Activated CD4-positive, alpha-beta T cell treated with anti-CD3 and anti-CD28 coated beads for 1 hour (primary cell): ENCODE measurements at places on chromosomes 12 and 14.

DNA sequence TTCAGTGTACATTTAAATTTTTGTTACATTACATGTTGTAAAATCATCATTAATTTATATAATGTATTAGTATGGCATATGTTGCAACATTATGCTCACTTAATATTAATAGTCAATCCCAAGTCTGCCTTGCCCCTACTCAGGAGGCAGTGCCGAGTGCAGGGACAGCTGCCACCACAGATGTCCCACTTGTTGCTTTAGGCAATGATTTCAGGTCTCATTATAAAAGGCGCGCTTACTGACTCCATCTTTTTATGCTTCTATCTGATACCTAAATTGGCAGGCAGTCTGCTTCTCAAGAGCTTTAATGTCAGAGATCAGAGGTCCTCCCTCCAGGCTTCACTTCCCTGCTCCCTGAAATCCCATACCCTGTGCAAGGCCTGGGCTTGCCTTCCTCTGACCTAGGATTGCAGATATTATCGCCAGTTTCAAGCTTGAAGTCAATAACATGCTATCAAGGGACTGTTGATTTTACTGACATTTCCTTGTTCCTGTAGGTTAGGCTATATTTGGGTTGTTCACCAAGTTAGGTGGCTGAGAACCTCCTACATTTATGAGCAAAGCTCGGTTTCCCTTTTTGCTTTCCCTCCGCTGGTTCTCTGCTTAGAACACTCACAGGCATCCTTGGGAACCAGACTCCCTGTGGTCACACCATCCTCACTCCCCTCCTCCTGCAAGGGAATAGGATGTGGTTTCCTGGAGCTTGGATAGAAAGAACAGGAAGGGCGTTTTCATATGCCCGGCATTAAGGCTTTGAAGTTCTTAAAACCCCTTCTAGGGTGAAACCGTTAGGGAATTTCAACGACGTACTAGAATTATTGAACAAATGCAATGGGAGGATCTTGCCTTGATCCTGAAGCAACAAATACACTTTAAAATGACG, 208.4 kb upstream of the FKBP4 start:
- no peak for DNase-seq

DNA sequence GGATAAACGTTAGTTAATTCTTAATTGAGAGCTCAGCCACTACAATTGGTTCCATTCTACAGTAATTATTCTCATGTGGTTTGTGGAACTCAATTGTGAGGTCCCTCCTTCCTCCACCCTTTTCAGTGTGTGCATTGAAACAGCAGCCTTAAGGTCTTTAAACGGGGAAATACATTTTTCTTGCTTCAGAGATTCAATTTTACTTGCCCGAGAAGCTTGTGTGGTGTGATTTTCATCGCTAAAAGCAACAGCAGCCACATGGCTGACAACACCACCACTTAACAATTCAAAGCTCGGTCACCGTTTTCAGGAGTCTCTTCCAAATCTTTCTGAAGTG, 733 bp upstream of the PPFIBP1 start:
- no peak for DNase-seq

DNA sequence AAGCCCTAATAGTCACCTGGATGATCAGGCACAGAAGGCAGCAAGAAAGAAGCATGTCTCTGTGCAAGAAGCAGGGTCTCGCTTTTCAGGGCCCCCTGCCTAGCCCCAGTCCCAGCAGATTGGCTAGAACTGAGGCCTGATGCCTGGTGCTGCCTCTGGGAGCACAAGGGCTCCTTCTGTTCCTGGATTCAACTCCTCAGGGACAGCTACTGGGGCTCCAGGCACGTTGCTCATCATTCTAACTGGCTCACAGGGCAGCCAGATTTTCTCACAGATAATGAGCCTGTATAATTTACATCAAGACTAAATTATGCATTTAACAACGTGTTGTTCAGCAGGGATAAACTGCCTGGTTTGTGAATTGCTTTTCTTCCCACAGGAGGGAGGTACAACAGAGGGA, 106.5 kb upstream of the PLXNC1 start:
- DNase-seq, result no peak

GRCh38 chr14:23984891-23985602, 3.7 kb upstream of the DHRS4L2 start:
- DNase-seq, result no peak

DNA sequence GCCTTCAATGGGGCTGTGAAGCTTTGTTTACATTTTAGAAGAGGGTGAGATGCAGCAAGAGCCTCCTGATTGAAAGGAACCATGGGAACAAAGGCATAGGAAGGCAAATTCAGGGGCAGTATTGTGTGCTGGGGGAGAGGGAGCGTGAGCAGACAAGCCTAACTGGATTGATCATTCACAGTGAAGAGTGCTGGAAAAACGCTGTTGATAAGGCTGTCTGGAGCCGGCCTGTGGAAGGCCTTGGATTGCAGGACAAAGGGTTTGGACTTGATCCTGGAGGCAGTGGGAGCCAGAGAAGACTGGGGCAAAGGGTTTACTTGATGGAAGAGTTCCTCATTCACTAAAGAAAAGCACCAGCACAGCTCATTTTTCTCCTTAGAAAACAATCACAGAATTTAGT, 160.5 kb downstream of the PAH start:
- no peak for DNase-seq

DNA sequence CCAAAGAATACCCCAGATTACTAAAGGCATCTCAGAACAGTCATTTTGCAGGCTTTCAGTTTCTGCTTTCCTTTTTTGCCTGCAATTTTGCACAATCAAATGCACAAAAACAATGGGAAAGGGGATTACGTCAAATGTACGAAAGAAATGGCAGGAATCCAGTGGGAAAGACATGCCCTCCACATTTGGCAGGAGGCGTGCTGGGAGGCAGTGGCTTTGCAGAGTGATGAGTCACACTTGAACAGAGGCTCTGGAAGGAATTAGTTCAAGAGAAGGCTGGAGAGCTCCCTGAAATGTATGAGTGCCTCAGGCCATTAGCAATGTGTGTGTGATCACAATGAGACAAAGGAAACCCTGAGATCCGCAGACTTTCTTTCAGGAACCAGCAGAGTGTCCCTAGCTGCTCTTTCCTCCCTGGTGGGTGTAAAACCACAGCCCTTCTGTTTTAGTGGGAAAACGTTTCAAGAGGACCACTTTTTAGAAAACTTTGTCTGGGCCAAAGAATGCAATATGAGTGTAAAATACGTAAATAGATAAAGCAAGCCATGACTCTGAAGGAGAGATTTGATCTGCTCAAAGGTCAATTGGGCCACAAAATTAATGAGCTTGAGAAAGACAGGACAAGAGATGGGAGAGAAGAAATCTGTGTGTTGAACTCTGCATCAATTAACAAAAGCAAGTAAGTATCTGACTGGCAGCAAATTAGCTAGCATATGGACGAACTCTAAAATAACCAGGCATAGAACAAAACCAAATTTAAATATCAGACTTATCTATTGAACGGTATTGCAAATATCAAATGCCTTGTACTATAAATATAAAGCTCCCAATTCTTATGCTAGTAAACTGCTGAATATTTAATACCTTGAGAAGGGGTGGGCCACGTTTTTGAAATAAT, 155.4 kb upstream of the PDE3A start:
- no peak for DNase-seq

GRCh38 chr14:72917094-72917802, 9.0 kb upstream of the DCAF4 start:
- no peak for DNase-seq

DNA sequence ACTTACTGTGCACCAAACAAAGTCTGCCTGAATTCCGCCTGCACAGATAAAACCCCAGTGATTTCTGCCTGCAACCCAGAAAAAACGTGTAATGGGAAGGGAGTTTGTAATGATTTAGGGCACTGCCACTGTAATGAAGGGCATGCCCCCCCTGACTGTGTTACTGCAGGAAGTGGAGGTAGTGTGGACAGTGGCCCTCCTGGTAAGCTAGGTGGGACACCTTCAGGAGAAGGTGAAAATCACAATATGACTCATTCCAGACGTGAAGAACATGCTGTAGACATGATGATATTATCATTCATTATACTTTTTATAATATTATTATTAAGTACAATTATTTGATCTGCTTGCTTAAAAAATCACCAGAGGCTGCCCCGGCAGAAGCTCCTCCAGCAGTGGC, 59.2 kb downstream of the MAPKAPK5 start:
- no peak for DNase-seq

- no peak for DNase-seq
These were observed 48.9 kb upstream of the DLK1 start for GRCh38 chr14:100677554-100678468.

DNA sequence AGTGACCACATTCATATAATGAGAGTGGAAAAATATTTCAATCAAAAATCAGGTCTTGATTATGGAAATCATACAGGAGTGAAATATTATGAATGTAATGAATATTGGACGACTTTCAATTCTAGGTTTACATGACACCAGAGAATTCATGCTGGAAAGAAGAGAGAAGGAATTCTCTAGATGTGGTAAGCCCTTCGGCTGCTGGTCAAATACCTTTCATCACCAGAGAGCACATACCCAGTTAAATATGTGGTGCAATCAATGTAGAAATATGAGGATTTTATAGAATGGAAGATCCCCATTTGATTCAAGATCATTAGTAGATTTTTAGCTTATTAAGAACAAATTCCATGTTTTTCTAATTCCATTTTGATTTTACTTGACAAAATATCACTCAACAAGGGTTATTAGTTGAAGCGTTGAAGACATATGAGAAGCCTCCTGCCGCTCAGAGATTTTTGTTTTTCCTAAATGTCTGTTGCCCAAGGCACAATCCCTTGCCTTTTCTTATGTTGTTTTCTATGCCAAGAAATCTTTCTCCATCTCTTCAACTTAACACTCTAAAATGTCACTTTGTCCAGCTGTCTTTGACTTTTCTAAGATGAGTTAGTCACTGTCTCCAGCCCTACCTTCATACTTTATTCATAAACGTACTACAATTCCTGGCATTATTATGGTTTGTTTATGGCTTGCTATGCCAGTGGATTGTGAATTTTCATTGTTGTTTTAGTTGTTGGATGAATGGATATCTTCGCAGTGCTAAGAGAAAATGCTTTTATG, 72.8 kb upstream of the ZDHHC17 start:
- no peak for DNase-seq

- no peak for DNase-seq
These were observed 202.0 kb downstream of the PPM1H start for GRCh38 chr12:62732861-62733427.

GRCh38 chr12:93061473-93062419, 132.7 kb upstream of the EEA1 start:
- no peak for DNase-seq

- DNase-seq, result no peak
These were observed 53.5 kb upstream of the PPP1R12A start for GRCh38 chr12:79988368-79988767.

GRCh38 chr12:85260896-85261295, 19.1 kb upstream of the ALX1 start:
- no peak for DNase-seq

DNA sequence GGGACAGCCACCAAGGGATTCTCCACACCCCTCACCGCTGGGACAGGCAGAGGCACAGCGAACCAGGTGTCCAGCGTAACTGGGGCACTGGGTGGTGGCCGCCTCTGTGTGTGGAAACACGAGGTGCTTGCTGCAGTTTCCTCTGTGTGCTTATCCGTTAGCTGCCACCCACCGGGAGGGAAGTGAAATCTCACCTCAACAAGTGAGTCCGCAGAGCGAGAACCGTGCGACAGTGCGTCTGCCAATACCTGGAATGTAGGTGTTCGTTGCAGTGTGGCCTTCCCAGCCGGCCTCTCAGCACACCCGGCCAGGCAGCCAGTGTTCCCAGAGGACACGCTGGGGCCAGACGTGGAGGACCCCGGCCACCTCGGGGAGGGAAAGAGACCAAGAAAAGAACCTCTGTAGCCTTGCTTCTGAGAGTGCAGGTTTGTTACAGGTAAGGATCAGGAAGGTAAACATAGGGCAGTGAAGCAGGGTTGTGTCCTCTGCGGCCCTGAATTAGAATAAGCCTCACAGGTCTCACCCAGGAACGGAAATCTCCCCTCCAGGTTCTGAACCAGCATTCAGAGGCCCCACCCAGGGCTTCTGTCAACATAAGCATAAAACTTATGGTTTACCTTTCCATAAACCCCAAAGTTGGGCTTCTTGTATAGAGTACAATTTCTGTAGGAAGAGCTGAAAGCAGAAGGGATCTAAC, 1.5 kb downstream of the BCL2L14 start:
- DNase-seq, result peak; percentile 30

DNA sequence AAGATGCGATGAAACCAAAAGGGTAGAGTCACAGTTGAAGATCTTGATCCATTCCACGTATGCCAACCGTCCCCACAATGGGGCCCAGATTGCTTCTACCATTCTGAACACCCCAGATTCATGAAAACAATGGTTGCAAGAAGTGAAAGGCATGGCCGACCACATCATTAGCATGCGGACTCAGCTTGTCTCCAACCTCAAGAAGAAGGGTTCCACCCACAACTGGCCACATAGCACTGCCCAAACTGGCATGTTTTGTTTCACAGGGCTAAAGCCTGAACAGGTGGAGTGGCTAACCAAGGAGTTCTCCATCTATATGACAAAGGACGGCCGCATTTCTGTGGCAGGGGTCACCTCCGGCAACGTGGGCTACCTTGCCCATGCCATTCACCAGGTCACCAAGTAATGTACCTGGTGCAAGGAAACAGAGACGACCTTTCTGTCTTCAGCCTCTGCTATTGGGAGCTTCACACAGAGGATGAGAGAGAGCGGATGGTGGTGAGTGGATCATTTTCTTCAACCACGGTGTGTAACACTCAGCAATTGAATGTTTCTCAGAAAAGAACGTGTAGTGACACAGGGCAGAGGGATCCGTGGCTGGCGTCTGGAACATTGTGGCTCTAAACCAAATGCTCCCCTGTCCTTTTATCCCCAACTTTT, 26.8 kb upstream of the CLEC2D start:
- DNase-seq, result no peak

- DNase-seq, result peak; percentile 40
These were observed at the start of gene CEP170B for GRCh38 chr14:104865081-104865630. TSS of gene CEP170B (plus strand) at chr14:104865268. CDS start at chr14:104868451, 3,183 bp downstream.

- no peak for DNase-seq
These were observed 252.5 kb upstream of the TMPO start for GRCh38 chr12:98262902-98263301.

- no peak for DNase-seq
These were observed 19.3 kb downstream of the MMAB start for GRCh38 chr12:109553906-109554500.

DNA sequence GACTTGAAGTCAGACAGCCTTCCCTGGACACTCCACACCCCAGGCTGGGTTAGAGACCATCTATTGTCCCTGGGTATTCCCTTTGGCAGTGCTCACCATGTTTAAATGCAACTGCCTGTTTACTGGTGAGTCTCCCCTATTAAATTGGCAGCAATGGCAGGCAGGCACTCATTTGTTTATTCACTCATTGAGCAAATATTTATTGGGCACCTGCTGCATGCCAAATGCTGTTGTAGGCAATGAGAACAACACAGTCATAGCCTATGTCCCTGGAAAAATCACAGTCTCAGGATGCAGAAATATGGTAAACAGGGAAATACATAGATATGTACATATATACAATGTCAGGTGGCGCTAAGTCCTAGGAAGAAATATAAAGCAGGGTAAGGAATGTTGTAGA, 212.8 kb downstream of the SUDS3 start:
- DNase-seq, result no peak

- no peak for DNase-seq
These were observed 426.0 kb downstream of the DAD1 start for GRCh38 chr14:22163051-22163450.
